Progenitor cell of endocrine pancreas (in vitro differentiated cells): ENCODE measurements at places on chromosomes 11 and 22.
A peak's percentile ranks its signal among the peaks of the same experiment; 100 is the strongest.

DNA sequence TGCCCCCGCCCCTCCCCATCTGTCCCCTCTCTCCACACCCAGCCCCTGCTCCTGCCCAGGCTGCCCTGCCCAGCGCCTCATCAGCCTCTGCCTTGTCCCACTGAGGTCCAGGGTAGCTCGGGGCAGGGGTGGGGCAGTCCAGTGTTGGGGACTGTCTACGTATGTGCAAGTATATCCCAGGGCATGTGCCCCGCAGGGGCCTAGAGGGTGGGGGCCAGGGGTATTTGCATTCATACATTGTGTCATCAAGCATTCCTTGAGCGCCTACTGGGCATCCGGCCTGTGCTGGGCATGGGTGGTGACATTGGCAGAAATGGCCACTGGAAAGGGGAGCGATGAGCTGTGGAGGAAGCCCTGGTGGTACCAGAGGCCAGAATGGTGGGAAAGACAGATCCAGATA, 17.6 kb upstream of the TAB1 start:
- DNase-seq = no peak

- DNase-seq = no peak
Measured at GRCh38 chr11:73047773-73048371, 94.2 kb downstream of the FCHSD2 start.

DNA sequence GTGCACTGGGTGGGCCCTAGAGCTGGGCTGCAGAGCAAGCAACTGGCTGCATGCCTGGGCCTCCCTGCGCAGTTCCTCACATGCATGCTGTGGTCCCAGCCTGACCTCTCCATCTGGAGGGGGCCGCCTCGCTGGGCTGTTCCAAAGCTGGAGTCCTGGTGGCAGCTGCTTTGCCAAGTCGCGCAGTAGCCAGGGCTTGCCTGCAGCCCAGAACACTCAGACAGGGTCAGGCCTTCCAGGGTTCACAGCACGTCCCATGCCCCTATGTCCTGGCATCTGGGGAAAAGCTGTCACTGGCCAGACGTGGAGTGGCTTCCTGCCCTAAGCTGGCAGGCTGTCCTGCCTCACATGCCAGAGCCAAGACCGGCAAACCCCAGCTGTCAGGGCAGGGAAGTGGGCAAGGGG, 16.5 kb upstream of the CDC42EP2 start:
- DNase-seq = no peak

DNA sequence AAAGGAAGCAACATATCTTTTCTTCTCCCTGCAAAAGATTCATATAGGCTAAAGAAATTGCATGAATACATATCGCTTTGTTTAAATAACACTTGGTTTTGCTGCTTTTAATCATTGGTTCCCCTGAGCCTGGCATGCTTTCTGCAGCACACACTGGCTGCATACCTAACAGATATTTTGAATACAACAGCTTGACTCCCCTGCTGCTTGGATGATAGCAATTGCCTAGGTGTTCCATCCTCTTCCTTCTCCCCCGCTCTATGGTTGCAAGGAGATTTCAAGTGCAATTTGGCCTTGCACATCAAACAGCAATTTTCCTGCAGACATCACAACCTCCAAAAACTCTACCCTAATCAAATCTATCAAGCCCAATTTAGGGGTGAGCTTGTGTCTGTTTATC, 430.0 kb downstream of the NTM start:
- DNase-seq = no peak

GRCh38 chr11:107621081-107621480, 30.1 kb downstream of the ELMOD1 start:
- no peak for DNase-seq

- no peak for DNase-seq
Measured at GRCh38 chr11:16280256-16280682, 76.1 kb downstream of the SOX6 start.

DNA sequence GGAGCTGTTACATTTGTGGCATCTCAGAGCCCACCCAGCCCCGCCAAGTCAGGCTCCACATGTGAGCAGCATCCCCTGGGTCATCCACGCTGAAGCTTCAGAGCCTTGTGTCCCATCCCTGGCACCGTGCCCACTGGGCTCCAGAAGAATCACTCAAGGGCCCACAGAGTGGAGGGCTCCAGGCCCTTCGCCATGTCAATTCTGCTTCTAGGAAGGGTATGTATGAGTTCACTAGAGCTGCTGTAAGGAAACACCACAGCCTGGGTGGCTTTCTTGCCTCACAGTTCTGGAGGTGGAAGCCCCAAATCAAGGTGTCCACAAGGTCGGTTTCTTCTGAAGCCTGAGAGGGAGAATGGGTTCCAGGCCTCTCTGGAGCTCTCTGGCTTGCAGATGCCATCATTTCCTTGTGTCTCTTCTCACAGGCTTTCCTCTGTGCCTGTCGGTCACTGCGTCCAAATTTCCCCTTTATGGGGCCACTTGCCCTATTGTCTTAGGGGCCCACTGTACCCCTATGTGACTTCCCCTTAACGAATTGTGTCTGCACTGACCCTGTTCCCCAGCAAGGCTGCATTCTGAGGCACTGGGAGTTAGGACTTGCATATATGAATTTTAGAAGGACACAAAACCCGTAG, 1476.0 kb downstream of the TBC1D22A start:
- no peak for DNase-seq

- no peak for DNase-seq
Measured at GRCh38 chr11:27153136-27153535, 112.5 kb downstream of the BBOX1 start.

GRCh38 chr11:95253141-95253540, 22.1 kb upstream of the SESN3 start:
- DNase-seq = no peak

- DNase-seq = no peak
Measured at GRCh38 chr11:87819151-87819550, 356.1 kb downstream of the RAB38 start.

GRCh38 chr11:79428406-79428805, 12.4 kb downstream of the TENM4 start:
- no peak for DNase-seq

DNA sequence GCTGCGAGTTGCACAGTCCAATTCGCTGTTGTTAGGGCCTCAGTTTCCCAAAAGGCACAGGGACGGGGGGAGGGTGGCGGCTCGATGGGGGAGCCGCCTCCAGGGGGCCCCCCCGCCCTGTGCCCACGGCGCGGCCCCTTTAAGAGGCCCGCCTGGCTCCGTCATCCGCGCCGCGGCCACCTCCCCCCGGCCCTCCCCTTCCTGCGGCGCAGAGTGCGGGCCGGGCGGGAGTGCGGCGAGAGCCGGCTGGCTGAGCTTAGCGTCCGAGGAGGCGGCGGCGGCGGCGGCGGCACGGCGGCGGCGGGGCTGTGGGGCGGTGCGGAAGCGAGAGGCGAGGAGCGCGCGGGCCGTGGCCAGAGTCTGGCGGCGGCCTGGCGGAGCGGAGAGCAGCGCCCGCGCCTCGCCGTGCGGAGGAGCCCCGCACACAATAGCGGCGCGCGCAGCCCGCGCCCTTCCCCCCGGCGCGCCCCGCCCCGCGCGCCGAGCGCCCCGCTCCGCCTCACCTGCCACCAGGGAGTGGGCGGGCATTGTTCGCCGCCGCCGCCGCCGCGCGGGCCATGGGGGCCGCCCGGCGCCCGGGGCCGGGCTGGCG, at the start of gene BCR:
TSS of gene BCR (plus strand) at position 209 of the 592 bp plus-strand sequence. CDS start 452 bp downstream, outside the sequence.
- DNase-seq = peak; percentile 53

DNA sequence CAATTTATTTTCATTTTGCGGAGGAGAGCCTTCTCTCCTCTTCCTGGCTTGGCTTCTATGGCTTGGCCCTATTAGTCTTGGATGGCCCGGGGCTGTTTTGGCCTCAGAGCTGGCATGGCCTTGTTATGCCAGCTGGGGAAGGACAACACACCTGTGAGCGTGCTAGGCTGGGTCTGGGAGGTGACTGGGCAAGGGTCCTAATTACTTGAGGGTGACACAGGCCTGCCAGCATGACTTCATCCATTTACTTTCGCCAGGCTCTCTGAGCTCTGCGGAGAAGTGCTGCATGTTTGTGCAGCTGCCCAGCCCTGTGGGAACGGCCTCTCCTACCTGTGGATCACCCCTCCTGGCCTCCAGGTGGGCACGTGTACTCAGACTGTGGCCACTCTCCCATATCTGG, 153.6 kb downstream of the SNX19 start:
- DNase-seq = no peak

- DNase-seq = no peak
Measured at GRCh38 chr22:43418079-43418825, 6.4 kb downstream of the MPPED1 start.

DNA sequence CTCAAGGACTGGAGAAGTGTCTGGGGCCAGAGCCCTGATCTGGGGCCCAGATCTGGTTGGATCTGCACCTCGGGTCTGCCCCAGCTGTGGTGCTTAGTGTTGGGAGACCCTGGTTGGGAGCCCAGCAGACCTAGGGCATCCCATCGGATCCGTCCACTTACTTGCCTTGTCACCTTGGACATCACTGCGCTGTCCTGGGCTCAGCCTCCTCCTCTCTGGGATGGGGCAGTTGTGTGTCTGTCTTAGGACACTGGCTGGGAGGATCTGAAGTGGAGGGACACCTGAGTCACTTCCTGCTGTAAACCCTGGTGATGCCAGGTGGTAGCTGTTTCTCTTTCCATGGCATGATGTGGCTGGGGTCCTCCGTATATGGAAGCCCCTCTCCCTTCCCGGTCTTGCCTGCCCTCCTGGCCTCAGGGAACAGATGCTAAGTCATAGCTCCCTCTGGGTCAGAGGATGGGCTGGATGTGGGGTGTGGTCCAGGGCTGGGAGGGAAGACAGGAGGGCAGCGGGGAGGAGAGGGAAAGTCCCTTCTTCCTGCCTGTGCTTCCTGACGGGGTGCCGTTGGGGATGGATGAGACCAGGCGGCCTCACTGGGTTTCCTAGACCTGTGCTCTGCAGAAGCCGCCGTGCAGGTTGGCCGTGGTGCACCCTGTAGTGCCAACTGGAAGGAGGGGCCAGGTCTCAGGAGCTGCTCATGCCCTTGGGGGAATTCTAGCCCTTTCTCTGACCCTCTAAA, 12.1 kb upstream of the OMP start:
- no peak for DNase-seq

DNA sequence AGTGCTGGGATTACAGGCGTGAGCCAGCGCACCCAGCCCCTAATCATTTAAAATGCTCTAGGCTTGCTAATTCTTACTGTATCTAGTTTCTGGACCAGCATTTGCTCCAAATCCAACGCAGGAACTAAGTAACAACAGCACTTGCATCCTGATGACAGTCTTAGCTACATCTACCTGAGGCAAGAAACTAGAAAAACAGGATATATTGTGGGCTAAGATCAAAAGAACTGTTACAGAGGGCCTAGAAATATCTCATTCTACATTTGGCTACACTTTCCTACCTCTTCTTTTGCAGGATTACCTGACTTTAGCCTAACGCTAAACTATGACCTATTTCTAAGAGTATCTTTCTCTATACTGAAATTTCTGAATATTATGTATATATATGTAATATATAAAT, 7.8 kb downstream of the DCDC1 start:
- DNase-seq = no peak

- peak; percentile 35 for DNase-seq
Measured at GRCh38 chr22:19974268-19974861, 32.7 kb upstream of the TXNRD2 start.

- DNase-seq = no peak
Measured at GRCh38 chr11:131763193-131763890, 392.9 kb downstream of the NTM start.

GRCh38 chr22:48677168-48677520, 1150.5 kb downstream of the BRD1 start:
- DNase-seq = no peak

DNA sequence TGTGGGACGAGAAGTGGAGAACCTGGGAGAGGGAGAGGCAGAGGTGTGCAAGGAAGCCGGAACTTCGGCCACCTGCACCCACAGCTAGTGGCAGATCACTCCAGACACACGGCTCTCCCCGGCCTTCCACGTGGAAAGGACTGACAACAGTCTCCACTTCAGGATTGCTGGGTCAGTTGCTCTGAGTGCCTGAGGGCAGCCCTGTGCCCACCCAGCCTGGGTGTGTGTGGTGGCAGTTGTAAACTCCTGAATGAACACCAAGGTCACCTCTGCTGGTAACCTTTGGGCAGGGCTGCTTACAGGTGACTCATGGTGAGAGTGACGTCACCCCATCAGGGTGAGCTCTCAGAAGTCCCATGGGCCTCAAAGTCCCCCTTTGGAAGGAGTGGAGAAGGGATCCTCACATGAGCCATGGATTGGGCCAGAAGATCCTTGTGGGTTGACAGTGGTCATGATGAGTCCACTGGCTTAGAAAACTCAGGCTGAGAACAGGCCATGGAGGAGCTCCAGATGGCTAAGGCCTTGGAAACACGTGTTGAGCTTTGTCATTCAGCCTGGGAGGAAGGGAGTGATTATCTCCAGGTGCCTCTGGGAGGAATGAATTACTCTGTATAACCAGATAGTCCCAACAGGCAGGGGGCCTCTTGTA, 71.3 kb downstream of the BCR start:
- no peak for DNase-seq
